ENCODE measurements at places on chromosomes 3 and 15. TPM values are rescaled to one million over a fixed set of nuclear protein-coding genes. Genes with fewer than 3 reads are reported as not detected.

- no peak for DNase-seq
Measured at GRCh38 chr3:67941433-67942030, 287.1 kb upstream of the SUCLG2 start.

- DNase-seq: no peak
Measured at GRCh38 chr15:44381236-44381635, 46.2 kb upstream of the CTDSPL2 start.

The GTF2E1 gene
- 34.3 TPM for total RNA-seq

DNA sequence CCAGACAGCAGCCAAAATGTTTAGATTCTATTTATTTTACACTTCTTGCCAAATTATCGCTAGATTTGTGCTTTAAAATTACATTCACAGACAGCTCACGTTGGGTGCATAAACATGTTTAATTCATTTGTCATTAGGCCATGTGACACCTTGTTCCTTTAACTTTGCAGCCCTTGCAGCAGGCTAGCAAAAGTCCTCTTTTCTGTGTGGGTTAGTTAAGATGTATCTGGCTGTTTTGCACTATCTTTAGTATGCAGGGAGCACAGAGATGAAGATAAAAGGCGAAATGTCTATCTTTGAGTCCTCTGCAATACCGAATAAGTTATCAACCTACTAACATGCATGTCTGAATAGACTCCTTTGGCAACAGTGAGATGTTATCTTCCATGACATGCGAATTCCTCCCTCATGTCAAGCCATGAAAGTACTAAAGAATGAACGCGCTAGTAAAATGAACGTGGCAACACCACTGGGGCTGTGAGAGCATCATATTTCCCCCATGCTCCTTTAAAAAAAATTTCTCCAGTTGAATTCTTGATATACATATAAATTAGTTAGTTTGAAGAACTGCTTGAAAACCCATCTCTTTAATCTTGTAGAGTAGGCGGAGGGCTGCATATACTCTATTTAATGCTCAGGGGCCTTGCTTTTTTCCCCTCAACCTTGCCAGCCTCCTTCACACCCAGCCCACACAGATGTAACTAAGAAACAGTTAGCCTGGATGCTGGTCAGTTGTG, 620.4 kb upstream of the NR2F2 start:
- DNase-seq: no peak

DNA sequence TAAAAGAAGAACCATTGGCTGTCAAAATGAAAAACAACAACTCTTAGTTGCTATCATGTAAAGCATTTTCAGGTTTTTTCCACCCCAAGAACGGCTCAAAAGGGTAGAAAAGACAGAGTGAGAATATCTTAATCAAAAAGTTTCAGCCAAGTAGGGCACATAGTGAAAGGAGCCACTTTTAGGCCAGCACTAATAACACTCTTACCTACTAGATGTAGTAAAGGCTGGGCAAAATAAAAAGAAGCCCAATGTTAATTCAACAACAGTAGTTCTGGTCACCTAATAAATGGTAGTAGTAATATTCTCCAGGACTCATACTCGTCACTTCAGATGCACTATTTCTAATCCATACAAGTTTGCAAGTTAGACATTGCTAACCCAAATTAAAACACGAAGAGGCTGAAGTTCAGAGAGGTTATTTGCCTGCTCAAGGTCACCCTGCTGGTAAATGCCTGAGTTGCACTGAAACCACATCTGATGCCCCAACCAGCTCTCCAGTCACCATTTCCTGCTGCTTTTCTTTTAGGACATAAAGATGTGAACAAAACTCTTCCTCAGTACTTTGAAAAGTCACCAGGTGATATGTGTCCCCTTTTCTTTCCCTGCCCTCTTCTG, 7.5 kb downstream of the GOLIM4 start:
- no peak for DNase-seq

DNA sequence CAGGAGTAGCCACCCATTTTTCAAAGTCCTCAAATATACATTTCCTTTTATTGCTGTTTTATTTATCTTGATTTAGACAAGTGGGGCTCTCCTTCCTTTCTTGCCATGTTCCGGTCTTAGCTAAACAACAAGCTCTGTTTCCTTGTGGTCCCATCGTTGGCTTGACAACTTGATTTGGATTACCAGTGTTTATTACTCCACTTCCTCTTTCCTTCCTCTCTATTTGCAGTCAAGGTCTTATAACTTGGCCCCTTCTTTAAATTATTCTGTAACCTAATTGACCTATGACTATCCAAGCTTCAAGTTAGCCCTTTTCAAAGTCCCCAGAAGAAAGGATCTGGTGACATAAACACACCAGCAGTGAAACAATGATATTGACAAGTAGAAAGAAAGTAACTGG, 130.6 kb upstream of the STT3B start:
- no peak for DNase-seq

The NR1I2 gene
- 0.26 TPM for total RNA-seq

DNA sequence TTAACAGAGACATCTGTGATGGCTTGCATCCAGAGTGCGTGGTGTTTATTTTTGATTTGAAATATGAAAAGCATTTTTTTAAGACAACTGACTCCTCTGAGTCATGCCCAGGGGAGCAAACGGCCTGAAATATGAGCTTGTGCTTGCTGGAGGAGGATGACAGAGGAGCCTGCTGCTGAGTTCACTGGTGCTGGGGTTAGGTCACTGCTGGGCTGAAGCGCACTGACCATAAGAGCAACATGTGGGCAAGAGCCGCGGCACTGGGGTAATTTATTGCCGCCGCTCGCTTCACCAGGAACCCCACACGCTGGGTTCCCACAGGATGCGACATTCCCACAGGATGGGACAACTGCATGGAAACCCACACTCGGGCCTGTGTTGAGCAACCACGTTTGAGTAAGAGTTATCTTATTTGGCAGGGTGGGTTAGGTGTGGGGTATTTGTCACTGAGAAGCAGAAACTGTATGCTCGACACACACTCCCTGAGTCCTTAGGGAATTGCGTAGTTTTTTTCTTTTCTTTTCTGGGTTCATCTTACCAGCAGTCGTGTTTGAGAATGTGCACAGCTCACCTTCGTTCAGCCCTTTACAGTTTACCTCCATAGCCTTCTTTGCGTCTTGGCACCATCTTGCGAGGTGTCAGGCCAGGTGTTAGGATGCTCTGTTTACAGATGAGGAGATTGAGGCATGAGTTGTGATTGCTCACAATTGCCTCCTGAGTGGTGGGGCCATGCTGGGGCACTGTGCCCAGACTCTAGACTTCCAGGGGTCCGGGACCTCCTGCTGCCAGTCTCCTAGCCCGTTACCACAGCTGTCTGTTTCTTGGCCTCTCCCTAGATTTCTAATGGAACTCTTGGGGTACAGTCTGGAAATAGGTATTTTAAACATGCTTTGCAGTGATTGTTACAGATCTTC, 60.4 kb downstream of the SMAD3 start:
- no peak for DNase-seq

The ITIH3 gene
- total RNA-seq: not detected

- DNase-seq: no peak
Measured at GRCh38 chr3:196563721-196564225, 4.6 kb downstream of the WDR53 start.

The NPAP1 gene
- total RNA-seq: 0.30 TPM

GRCh38 chr3:187782006-187782405, 36.7 kb upstream of the BCL6 start:
- DNase-seq: no peak

GRCh38 chr3:136984837-136985236, 27.1 kb downstream of the IL20RB start:
- no peak for DNase-seq

The CSPG4 gene
- 5.3 TPM for total RNA-seq

GRCh38 chr15:49189631-49190030, 19.6 kb downstream of the GALK2 start:
- DNase-seq: no peak

DNA sequence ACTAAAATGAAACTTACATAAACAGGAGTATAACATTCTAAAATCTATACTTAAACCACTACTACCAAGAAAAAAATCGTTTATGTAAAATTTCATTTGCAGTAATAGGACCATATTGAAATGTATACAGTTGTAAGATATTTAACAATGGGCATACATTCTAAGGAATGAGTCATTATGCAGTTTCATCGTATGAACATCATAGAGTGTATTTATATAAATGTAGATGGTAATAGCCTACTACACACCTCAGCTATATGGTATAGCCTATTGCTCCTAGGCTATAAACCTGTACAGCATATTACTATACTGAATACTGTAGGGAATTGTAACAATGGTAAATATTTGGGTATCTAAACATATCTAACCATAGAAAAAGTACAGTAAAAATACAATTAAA, 79.5 kb downstream of the DPH6 start:
- DNase-seq: no peak

- DNase-seq: no peak
Measured at GRCh38 chr3:53836084-53836872, 9.9 kb downstream of the CHDH start.

The IMPG2 gene
- 0.40 TPM for total RNA-seq
